ENCODE measurements at places on chromosomes 4 and X. TPM values are rescaled to one million over a fixed set of nuclear protein-coding genes. Genes with fewer than 3 reads are reported as not detected.
A peak's percentile ranks its signal among the peaks of the same experiment; 100 is the strongest.

DNA sequence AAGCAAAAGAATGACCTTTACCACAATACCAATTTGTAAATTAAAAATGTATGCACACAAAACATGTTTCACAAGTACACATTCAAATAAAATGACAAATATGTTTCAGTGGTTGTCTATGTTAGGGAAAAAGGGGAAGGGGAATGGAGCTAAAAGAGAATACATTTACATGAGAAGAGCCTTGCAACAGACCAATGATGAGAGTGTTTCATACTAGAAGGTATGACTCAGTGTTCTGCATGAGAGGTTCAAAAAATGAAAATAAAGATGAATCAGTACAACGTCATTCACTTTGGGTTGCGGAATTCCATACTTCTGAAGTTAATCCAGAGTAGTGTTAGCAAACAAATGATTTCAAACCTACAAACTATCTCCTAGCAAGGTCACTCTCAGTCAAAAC lies 51.7 kb downstream of the RPGR start:
- no peaks in the 10 kb centered on the region for H3K4me1 ChIP-seq
- no peak overlapping the region for H3K27ac ChIP-seq
- no peak overlapping the region for H3K4me3 ChIP-seq
- H3K27me3 ChIP-seq: no peaks in the 10 kb centered on the region

DNA sequence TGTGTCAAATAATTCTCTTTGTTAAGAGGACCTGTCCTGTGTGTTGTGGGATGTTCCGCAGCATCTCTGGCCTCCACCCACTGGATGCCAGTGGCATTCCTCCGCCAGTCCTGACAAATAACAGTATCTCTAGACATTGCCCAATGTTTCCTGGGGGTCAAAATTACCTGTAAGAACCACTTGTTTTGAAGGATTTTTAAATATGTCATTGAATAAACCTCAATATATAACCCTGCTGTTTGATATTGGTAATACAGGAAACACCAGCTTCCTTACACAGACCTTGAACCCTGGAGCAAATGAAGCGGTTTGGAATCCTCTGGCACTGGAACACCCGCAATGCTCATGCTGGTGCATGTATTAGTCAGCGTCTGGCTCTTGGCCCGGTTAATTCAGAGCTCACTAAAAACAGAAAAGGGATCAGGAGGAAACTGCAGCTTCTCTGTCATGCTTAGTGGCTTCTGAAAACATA lies 101.3 kb downstream of the TBL1X start:
- no peak overlapping the region for H3K27ac ChIP-seq
- no peaks in the 10 kb centered on the region for H3K27me3 ChIP-seq
- peak; percentile 51 for DNase-seq

- no peak overlapping the region for H3K4me3 ChIP-seq
- no peak overlapping the region for H3K27ac ChIP-seq
- no peaks in the 10 kb centered on the region for H3K4me1 ChIP-seq
Observed at GRCh38 chrX:80026116-80026515, 11.6 kb downstream of the TBX22 start.

DNA sequence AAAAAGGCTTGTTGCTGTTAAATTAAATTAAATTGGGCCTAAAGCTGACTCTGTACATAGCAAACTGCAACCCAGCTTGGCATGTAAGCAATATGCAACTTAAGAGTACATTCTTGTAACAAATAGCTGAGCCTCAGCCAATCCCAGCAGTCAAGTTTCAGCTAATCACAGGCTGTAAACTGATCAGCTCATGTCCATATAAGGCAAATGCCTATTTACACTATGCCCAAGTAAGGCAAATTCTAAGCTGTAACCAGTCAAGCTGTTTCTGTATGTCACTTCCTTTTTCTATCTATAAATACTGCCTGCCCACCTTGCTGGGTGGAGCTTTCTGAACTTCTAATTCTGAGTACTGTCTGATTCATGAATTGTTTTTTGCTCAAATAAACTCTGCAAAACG lies 429.1 kb upstream of the FTHL17 start:
- H3K27ac ChIP-seq: no peak overlapping the region
- H3K36me3 ChIP-seq: no peaks in the 10 kb centered on the region
- H3K27me3 ChIP-seq: no peaks in the 10 kb centered on the region

GPR143 gene
- total RNA-seq: not detected

MAGEC2 gene
- not detected for total RNA-seq

- no peaks in the 10 kb centered on the region for H3K4me1 ChIP-seq
- no peak for DNase-seq
- H3K4me3 ChIP-seq: no peak overlapping the region
- H3K36me3 ChIP-seq: no peaks in the 10 kb centered on the region
Observed at GRCh38 chrX:101219864-101220346, 319 bp downstream of the DRP2 start.

Measured in transverse colon (tissue), 4 donors.